ENCODE measurements at places on chromosomes 7 and 10.

- no peaks in the 10 kb centered on the region for H3K36me3 ChIP-seq
- H3K27me3 ChIP-seq = no peaks in the 10 kb centered on the region
- H3K4me3 ChIP-seq = no peak overlapping the region
These were observed 38.7 kb upstream of the PCLO start for GRCh38 chr7:83201355-83201754.

DNA sequence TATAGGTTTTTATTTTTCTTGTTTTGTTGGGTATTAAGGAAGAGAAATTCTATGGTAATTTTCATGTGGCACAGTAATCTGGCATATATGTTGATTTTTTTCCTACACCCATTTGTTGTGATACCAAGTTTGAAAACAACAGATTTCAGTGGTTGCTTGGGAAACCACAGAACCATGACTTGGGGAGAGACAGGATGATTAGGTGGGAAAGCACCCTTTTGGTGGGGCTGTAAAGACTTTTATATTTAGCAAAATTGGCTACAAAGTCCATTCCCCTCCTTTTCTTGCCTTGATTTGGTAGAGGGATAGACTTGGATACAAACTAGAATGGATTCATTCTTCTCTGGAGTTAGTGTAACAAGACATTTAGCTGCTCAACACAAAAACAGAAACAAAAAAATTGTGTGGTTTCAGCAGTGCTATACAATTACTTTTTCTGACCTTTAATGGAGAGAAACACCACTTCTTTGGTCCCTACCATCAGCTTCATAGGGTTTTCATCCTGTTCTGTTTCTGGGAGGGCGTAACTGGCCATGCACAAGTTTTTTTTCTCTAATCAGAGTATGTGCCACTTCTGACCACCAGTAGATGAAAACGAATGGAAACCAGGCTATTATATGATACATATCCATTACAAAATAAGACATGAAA, 52.7 kb downstream of the FIGNL1 start:
- H3K4me1 ChIP-seq = peaks cover 5% of the 10 kb centered on the region
- peaks cover 7% of the 10 kb centered on the region for H3K36me3 ChIP-seq
- no peak overlapping the region for H3K4me3 ChIP-seq
- peak overlapping the region; percentile 60 for H3K27ac ChIP-seq
- no peak for DNase-seq

DNA sequence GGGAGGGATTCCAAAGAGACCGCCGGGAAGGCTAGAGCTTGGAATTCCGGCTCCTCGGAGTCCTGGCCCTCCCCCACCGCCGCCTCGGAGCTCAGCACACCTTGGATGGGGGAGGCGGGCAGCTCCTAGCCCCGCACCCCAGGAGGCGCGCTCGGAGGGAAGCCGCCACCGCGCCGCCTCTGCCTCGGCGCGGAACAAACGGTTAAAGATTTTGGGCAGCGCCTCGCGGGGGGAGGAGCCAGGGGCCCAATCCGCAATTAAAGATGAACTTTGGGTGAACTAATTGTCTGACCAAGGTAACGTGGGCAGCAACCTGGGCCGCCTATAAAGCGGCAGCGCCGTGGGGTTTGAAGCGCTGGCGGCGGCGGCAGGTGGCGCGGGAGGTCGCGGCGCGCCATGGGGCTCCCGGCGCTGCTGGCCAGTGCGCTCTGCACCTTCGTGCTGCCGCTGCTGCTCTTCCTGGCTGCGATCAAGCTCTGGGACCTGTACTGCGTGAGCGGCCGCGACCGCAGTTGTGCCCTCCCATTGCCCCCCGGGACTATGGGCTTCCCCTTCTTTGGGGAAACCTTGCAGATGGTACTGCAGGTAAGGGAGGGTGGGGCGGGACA, at the start of gene CYP26A1:
TSS of gene CYP26A1 (plus strand) at position 355 of the 608 bp plus-strand sequence. CDS start at position 397, 42 bp downstream.
- no peak within 1 kb of the TSS for H3K27ac ChIP-seq
- no peak within 1 kb of the TSS for H3K4me3 ChIP-seq
- no peaks in the 10 kb centered on the region for H3K36me3 ChIP-seq

GRCh38 chr7:11956991-11957390, 125.0 kb upstream of the THSD7A start:
- no peak for DNase-seq
- H3K4me1 ChIP-seq = no peaks in the 10 kb centered on the region
- H3K36me3 ChIP-seq = no peaks in the 10 kb centered on the region
- H3K27ac ChIP-seq = no peak overlapping the region
- no peak overlapping the region for H3K4me3 ChIP-seq

DNA sequence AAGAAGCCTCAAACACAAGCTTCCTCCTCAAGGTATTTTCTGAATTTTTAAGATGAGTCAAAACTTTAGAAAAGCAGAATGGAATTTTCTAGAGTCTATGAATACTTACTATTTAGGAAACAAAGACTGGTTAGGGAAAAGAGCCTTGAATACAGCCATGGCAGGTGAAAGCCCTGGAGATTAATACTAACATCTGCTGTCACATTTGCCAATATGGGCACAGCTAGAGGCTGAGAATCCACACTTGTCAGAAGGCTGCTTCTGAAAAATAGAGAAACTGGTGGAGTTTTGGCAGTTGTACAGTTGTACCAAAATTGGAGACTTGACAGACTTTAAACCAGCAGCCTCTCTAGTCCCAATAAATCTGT, 24.3 kb upstream of the CNNM1 start:
- no peaks in the 10 kb centered on the region for H3K4me1 ChIP-seq
- H3K27me3 ChIP-seq = no peaks in the 10 kb centered on the region
- H3K36me3 ChIP-seq = no peaks in the 10 kb centered on the region
- no peak for DNase-seq
- H3K27ac ChIP-seq = no peak overlapping the region
- no peak overlapping the region for H3K4me3 ChIP-seq

- H3K27me3 ChIP-seq = no peaks in the 10 kb centered on the region
- no peak overlapping the region for H3K27ac ChIP-seq
- H3K36me3 ChIP-seq = no peaks in the 10 kb centered on the region
- DNase-seq = no peak
- no peak overlapping the region for H3K4me3 ChIP-seq
- no peaks in the 10 kb centered on the region for H3K4me1 ChIP-seq
These were observed 51.4 kb downstream of the PLPP4 start for GRCh38 chr10:120508393-120508792.

- DNase-seq = no peak
- H3K27me3 ChIP-seq = no peaks in the 10 kb centered on the region
- H3K4me1 ChIP-seq = no peaks in the 10 kb centered on the region
- no peak overlapping the region for H3K4me3 ChIP-seq
- H3K27ac ChIP-seq = no peak overlapping the region
- no peaks in the 10 kb centered on the region for H3K36me3 ChIP-seq
These were observed 965.5 kb downstream of the GRID1 start for GRCh38 chr10:85400981-85401695.

Measured in Peyer's patch (tissue), 4 donors.